ENCODE measurements at places on chromosomes 5 and 9. TPM values are rescaled to one million over a fixed set of nuclear protein-coding genes. Genes with fewer than 3 reads are reported as not detected.

The CDH12 gene
- 2.3 TPM for polyA plus RNA-seq

The RECK gene
- polyA plus RNA-seq: 10.2 TPM

The ARHGAP26 gene
- polyA plus RNA-seq: 0.83 TPM

The PCDHGB6 gene
- 29.2 TPM for polyA plus RNA-seq

The SLC25A46 gene
- polyA plus RNA-seq: 118 TPM

The ENTREP1 gene
- polyA plus RNA-seq: 2.0 TPM

The NAA35 gene
- 26.0 TPM for polyA plus RNA-seq

The ATP6V0E1 gene
- polyA plus RNA-seq: 53.7 TPM

The MACIR gene
- polyA plus RNA-seq: 33.7 TPM

The SLC46A2 gene
- not detected for polyA plus RNA-seq

The COL23A1 gene
- polyA plus RNA-seq: 0.12 TPM

The AQP3 gene
- polyA plus RNA-seq: not detected

The SH3RF2 gene
- not detected for polyA plus RNA-seq

The AHRR gene
- polyA plus RNA-seq: 0.26 TPM

The CBY3 gene
- polyA plus RNA-seq: not detected

The MEIKIN gene
- polyA plus RNA-seq: not detected

The STPG3 gene
- not detected for polyA plus RNA-seq

The SLC6A18 gene
- not detected for polyA plus RNA-seq

The SPINK6 gene
- polyA plus RNA-seq: not detected

The CSF1R gene
- not detected for polyA plus RNA-seq

The PDE8B gene
- 0.22 TPM for polyA plus RNA-seq

The KIF27 gene
- polyA plus RNA-seq: 7.1 TPM

The IRX2 gene
- polyA plus RNA-seq: 0.95 TPM

The PPP3R2 gene
- polyA plus RNA-seq: not detected

The NEURL1B gene
- 12.7 TPM for polyA plus RNA-seq

The TBCA gene
- polyA plus RNA-seq: 397 TPM

The CTSV gene
- 0.32 TPM for polyA plus RNA-seq

The NUDCD2 gene
- 17.7 TPM for polyA plus RNA-seq

The MYORG gene
- polyA plus RNA-seq: 1.0 TPM

The ARHGEF39 gene
- polyA plus RNA-seq: 0.51 TPM

The TIMD4 gene
- polyA plus RNA-seq: not detected

The HAVCR1 gene
- polyA plus RNA-seq: not detected

Data from neural cell (in vitro differentiated cells).